ENCODE measurements at places on chromosomes 5 and 9.
A peak's percentile ranks its signal among the peaks of the same experiment; 100 is the strongest.

GRCh38 chr5:146426853-146427618 lies 20.1 kb upstream of the TCERG1 start:
- DNase-seq, result no peak

- DNase-seq, result no peak
Observed at GRCh38 chr9:110049699-110050450, 158.1 kb downstream of the C9orf152 start.

GRCh38 chr9:79477955-79478771 lies 93.6 kb upstream of the TLE4 start:
- peak; percentile 74 for DNase-seq

GRCh38 chr9:36102742-36103495 lies 33.6 kb upstream of the GLIPR2 start:
- peak; percentile 90 for DNase-seq

DNA sequence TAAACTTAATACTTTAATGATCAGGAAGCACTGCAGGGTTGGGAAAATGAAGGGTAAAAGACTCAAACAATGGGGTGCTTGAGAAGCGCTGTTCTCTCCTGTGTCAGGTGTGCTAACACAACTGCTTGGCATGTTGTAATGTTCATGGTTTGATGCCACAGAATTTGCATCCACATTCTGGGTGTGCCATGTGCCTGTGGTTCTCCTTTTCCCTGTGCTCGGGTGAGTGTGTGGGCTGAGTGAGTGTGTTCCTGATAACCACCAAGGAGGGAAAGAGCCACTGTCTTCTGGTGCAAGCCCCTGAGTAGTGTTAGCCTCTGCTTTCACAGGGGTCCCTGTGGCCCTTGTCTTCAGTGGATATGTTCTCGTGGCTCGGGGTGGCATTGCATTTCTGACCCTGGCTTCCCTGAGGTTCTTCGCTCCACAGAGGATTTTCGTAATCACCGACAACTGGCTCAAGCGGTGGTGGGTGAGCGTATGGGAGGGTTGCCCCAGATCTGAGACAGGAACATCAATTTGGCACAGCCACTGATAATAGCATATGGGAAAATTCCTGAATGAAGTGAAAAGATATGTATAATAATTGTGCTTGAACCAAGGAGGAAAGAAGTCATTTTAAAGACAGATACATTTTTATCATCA lies 102.0 kb downstream of the MVB12B start:
- DNase-seq, result peak; percentile 9

- DNase-seq, result no peak
Observed at GRCh38 chr5:122264610-122265009, 47.4 kb upstream of the SNCAIP start.
